NCI-H1417 treated with DMSO at 0.1 percent for 48 hours (cell line): ENCODE measurements at places on chromosomes 4 and X.

DNA sequence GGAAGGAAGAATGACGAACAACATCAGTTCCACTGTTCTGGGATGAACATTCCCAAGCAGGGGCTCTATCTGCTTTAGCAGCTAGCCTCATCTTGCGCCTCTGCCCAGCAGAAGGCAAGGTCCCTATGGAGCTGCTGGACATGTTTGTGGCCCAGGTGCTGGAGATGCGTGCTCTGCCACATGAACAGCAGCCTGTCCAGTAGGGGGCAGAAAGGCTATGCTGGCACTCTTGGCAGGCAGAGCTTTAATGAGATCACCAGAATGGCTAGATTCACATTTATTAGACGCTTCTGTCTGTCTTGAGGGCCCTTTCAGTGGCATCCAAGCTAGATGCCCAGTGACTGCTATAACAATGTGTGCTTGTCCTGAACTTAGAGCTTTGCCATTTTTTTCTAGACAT lies 1826.0 kb downstream of the STIM2 start:
- DNase-seq = no peak

DNA sequence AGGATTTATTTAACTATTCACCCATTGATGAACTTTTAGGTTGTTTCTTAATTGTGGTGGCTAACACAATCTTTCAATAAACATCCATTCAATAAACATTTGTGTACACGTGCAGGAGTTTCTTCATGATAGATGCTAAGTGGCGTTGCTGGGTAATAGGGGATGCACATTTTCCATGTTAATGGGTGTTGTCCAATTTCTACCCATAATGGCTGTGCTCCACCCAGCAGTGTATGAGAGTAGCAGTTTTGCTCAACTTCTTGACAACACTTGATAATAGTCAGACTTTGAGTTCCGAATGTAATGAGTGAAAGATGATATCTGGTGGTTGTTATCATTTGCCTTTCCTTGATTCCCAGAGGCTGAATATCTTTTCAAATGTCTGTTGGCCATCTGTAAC lies 104.7 kb downstream of the NHSL2 start:
- no peak for DNase-seq

GRCh38 chr4:37671072-37671471 lies 15.1 kb downstream of the RELL1 start:
- DNase-seq = no peak

DNA sequence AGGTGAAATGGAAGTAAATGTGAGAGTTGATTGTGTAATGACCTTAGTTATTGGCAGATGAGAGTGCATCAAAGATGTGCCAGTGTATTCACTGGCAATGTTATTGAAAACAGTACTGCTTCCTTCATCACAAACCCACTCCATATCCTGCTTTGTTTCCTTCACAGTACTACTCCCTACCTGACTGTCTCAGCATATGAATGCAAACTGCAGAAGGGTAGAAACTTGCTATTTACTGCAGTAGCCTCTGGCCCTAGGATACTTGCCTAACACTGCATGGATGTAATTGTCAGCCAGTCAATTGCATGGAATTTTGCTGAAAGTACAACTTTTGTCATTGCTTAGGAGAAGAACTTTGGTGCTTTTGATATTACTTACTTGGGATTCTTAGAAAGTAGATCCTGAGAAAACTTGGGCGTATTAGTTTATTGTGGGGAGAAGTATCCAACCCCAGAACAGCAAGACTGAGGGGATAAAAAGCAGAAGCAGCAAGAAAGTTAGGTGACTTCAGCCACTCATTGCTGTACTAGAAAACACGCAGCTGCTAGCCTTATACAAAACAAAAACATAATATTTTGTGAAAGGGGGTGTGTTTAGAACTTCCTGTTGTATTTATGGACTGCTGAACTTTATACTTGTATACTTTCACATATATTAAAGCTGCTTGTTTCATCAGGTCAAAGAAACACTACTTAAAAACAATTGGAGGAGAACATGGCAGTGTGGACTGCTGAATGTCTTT lies 219.0 kb downstream of the CCNG2 start:
- no peak for DNase-seq

GRCh38 chr4:174069848-174070330 lies 213.6 kb downstream of the FBXO8 start:
- DNase-seq = peak; percentile 83

DNA sequence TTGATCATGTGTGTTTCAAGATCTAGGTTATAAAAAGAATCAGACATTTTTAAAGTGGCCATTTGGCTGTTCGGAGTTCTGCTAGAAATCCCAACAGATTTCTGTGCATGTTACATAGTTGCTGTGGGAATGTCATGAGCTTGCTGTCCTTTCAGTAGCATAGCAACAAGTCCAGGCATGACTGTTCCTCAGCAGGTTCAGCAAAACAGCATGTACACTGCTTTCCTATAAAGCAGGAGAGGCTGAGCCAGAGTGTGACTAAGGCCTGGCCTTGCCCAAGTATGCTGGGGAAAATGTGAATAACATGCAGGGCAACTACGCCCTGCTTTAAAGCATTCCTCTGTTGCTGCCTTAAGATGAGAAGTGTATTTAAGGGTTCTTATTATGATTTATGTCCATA lies 217.1 kb upstream of the SMIM31 start:
- DNase-seq = no peak

DNA sequence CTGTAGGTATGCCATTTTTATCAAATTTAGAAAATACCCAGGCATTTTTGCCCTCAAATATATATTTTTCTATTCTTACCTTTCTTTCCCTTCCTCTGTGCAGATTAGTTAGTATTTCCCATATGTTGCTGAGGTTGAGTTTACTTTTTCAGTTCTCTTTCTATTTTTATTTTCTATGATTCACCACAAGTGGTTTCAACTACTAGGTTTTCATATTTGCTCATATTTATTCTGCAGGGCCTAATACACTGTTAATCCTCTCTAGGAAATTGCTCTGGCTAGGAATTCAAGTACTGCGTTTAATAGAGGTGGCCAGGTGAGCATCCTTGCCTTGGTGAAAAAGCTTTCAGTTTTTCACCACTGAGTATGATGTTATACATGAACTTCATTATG lies 1535.3 kb upstream of the PCDH10 start:
- DNase-seq = no peak

DNA sequence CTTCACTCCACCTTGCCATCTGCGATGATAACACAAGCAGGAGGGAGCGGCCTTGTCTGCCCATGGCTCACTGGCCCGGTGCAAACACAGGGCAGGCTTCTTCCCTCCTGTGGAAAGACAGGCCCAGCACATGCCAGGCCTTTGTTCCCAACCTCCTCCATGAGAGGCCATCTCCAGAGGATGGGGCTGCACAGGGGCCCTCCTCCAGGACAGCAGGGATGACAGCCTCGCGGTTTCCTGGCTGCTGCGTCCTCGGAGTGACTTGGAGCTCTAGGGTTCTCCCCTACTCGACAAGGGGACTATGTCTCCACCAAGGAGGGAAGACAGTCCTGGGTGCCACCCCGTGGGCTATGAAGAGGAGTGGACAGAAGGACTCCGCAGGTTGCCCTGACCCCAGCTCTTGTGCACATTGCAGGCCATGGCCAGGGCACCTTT lies 21.8 kb downstream of the RNF212 start:
- no peak for DNase-seq

GRCh38 chrX:32185160-32185559 lies 1026.2 kb downstream of the DMD start:
- no peak for DNase-seq

DNA sequence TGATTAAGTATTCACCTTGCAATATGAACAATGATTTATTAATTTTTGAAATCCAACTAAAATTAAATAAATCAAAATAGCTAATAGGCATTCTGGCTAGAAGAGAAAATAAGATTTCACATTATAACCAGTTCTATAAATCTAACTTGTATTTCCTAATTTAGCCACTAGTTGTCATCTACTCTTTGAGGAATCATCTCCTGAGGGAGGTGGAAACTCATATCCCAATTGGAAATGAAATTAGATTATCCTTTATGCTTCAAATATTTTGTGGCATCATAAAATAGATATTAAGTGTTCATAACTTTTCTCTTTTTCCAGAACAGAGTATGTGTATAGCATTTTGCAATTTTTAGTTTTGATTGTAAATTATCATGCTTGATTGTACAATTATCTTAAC lies 558.5 kb upstream of the DIAPH2 start:
- no peak for DNase-seq

- DNase-seq = no peak
Measured at GRCh38 chr4:101264993-101265815, 82.1 kb downstream of the PPP3CA start.

- DNase-seq = no peak
Measured at GRCh38 chrX:150365990-150366911, 3.1 kb downstream of the MAMLD1 start.

DNA sequence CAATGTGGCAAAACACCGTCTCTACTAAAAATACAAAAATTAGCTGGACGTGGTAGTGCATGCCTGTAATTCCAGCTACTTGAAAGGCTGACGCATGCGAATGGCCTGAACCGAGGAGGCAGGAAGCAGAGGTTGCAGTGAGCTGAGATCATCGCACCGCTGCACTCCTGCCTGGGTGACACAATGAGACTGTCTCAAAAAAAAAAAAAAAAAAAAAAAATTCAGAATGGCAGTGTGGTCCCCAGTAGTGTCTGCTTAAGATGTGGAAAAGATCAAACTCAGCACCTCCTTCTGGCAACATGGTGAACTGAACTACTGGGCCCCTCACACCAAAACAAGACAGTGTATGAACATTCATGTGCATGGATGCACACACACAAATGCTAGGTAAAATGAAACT lies 32.2 kb downstream of the SMS start:
- DNase-seq = no peak

DNA sequence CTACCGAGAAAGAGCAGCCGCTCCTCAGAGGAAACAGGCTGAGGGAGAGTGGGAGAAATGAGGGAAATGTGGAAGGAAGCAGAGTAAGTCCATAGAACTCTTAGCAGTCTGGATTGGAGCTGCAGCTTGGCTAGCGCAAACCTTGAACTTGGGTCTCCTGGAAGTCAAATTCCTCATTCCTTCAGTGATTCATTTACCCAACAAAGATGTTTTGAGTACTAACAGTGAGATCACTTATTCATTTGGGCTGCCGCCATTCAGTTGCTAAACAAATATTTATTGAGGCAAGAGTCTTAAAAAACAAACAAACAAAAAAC lies 51.5 kb downstream of the SEL1L3 start:
- no peak for DNase-seq

DNA sequence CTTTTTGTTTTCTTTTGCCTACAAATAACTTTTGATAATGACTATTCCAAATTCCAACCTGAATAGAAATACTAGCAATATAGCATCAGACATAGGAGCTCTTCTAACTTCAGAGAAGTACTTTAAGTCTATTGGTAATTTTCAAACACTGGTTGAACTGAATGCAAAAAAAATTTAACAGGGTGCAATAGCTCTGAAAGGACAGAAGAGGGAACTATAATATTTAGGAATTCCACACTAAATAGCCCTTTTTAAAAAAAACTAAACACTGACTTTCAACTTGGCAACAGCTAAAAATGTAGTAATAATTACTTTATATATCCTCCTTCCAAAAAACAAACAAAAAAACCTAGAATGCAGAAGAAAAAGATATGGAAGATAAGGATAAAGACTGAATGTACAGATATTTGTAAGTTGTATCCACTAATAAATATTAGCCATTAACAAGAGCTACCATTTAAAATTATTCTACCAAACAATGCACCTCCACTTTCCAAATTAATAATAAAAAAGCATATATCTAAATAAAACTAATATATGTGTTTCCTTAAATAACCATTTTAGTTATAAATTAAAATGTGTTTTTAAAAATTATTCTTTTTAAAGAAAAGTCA lies 81.4 kb downstream of the FBXW7 start:
- peak; percentile 8 for DNase-seq

- no peak for DNase-seq
Measured at GRCh38 chrX:50492720-50493119, 22.1 kb upstream of the DGKK start.

- DNase-seq = no peak
Measured at GRCh38 chrX:102712216-102712966, at the start of gene GPRASP2. Gene GPRASP2 (plus strand): TSS chrX:102712448. CDS start chrX:102714870, 2,422 bp downstream.

GRCh38 chr4:149409555-149409962 lies 406.1 kb downstream of the IQCM start:
- no peak for DNase-seq

- no peak for DNase-seq
Measured at GRCh38 chr4:63049278-63049677, 1360.0 kb downstream of the TECRL start.

GRCh38 chr4:77538574-77539157 lies 67.0 kb upstream of the CXCL13 start:
- no peak for DNase-seq

GRCh38 chr4:27515140-27515539 lies 654.5 kb downstream of the STIM2 start:
- no peak for DNase-seq

GRCh38 chr4:19375136-19375804 lies 876.4 kb upstream of the SLIT2 start:
- no peak for DNase-seq

DNA sequence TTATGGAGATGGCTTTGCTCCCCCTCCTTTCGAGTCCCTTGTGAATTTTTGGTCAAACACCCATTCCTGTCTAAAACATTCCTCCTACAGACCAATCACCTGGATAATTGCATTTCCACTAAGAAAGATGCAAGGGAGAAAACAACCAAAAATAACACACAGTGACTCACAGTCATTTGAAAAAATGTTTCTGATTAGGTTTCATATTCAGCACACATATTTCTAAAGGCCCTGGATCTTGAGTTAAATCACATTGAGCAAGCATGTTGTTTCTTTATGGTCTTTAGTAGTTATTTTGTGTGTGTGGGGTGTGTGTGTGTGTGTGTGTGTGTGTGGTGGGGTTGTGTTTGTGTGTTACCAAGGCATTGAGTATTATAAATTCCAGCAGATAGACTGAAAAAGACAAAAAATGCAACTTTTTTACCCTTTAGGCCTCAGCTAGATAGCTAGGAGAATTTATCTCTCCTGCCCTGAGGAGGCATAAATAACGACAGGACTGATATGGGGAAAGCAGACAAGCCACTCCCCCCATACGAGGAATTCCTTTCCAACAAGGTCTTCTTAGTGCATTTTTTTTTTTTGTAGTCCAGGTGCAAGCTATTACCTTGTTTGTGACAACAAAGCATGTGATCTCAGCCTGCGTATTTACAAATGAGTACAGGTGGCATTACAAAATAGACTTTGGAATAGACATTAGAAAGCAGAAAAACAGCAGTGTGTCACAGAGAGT lies 265.4 kb upstream of the ADGRL3 start:
- DNase-seq = no peak

DNA sequence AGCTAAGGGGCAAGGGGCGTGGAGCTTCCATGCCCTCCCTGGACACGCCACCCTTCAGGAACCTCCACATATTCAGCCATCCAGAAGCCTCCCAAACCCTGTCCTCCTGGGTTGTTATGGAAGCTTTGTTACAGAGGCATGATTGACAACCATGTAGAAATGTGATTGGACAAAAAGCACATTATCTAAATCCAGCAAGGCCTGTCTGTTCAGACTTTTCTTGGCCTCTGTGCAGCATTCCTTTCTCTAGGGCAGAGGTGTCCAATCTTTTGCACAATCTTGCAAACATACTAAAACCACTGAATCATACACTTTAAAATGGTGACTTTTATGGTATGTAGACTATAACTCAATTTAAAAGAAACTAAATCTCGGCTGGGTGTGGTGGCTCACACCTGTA lies 12.7 kb downstream of the STEEP1 start:
- no peak for DNase-seq

GRCh38 chr4:138577145-138577544 lies 335.0 kb upstream of the SLC7A11 start:
- DNase-seq = no peak
